ENCODE measurements at places on chromosomes 11 and 22.

GRCh38 chr11:63179432-63180041 lies 35.5 kb upstream of the SLC22A24 start:
- DNase-seq: no peak

DNA sequence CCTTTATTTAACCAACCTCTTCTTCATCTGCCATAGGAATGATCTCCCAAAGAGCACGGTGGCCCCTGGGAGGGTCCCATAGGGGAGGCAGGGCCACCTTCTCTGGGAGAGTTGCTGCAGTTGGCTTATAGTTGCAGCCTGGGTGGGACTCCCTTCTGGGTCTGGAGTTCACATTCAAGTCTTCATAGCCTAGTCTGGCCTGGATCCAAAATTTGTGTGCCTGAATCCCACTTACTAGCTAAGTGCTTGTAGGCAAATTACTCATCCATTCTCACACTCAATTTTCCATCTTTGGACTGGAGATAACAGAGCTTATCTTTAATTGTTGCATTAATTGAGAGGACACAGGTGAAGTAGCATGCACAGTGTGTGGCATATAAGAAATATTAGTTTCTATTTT lies 163.6 kb downstream of the GRIK4 start:
- DNase-seq: no peak

- DNase-seq: no peak
Measured at GRCh38 chr22:28095316-28096095, 176.4 kb upstream of the PITPNB start.

- DNase-seq: no peak
Measured at GRCh38 chr11:67541198-67541597, 18.0 kb upstream of the CABP2 start.

DNA sequence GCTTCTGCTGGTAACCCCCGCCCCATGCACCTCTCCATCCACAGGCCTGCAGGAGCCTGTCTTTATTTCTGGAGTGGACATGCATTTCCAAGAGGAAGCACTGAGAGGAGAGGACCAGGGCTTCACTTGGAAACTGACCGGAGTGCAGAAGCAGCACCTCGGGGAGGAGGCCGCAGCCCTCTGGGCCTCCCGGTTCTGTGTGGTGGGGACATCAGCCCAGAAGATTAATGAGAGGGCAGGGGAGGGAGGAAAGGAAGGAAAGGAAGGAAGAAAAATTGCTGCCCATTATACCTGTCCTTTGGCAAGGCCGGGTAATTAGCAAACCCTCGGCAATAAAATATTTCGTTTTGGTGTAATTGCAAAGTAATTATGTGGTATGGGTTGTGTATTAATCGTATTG lies 97.0 kb downstream of the TP53I11 start:
- no peak for DNase-seq

- DNase-seq: no peak
Measured at GRCh38 chr11:77201991-77202841, 74.2 kb downstream of the MYO7A start.

- DNase-seq: no peak
Measured at GRCh38 chr22:42688241-42689211, 32.1 kb downstream of the A4GALT start.

- no peak for DNase-seq
Measured at GRCh38 chr11:12512826-12513395, 135.5 kb downstream of the PARVA start.

DNA sequence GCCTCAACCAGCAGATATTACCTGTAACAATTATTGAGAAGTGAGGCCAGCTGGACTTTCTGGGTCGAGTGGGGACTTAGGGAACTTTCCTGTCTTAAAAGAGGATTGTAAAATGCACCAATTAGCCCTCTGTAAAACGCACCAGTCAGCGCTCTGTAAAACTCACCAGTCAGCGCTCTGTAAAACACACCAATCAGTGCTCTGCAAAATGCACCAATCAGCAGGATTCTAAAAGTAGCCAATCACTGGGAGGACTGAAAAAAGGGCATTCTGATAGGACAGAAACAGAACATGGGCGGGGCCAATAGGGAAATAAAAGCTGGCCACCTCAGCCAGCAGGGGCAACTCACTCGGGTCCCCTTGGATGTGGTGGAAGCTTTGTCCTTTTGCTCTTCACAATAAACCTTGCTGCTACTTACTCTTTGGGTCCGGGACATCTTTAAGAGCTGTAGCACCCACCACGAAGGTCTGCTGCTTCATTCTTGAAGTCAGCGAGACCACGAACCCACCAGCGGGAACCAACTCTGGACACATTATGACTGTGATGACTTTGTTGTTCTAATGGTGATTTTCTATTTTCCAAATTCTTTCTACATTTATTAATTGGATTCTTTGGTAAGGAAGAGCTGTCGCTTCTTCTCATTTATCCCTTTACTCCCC lies 40.2 kb upstream of the FGF3 start:
- no peak for DNase-seq

- DNase-seq: no peak
Measured at GRCh38 chr11:46335890-46336562, 11.2 kb upstream of the DGKZ start.

DNA sequence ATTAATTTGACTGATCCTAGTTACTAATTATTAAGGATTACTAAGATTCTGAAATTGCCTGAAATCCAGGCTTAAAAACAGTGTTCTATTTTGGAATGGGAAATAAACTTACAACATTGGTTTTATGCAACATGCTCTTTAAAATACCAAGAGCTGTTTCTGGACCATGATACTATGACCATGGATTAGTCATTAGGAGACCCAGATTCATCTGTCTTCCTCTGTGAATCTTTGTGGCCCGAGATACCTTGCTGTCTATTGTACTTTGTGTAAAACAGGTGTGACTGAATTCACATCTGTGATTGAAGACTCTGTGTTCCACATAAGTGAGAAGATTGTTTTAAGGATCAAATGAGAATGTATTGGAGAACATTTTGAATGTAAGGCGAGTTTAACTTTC lies 98.8 kb downstream of the HSD17B12 start:
- DNase-seq: no peak

DNA sequence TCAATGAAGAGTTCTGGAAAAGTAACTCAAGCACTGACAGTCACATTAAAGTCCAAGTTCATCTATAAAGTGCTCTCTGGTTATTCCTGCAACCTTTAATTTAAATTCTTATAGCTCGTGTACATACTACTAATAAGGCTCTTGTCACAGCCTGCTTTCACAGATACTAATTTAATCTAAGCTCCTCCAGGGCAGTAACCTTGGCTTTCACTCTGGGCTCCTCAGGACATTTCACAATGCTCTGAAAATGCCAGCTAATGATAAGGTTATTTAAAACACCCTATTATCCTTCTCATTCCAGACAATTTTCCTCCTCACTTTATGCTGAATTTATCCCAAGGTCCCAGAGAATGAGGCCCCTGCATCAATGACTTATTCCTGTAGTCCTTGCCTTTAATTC lies 242.7 kb upstream of the CCDC90B start:
- DNase-seq: no peak

DNA sequence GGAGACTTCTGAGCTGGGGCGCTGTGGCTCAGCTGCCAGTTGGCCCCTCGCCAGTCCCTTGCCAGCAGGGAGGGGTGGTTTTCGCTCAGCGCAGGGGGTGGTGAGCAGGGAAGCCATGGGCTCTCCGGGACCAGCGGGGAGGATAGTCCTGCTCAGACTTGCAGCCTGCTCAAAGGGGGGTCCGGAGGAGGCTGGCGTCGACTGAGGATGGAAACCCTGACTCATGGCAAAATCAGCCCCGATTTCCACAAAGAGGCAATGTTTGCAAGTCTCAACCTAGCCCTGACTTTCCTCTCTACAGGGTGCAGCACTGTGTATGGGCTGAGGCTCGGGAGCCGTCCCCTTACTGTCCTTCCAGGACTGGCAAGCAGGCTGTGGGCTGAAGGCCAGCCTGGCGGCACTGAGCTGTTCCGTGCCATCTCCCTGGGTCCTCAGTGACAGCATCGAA lies 35.1 kb downstream of the FBLN1 start:
- DNase-seq: no peak

DNA sequence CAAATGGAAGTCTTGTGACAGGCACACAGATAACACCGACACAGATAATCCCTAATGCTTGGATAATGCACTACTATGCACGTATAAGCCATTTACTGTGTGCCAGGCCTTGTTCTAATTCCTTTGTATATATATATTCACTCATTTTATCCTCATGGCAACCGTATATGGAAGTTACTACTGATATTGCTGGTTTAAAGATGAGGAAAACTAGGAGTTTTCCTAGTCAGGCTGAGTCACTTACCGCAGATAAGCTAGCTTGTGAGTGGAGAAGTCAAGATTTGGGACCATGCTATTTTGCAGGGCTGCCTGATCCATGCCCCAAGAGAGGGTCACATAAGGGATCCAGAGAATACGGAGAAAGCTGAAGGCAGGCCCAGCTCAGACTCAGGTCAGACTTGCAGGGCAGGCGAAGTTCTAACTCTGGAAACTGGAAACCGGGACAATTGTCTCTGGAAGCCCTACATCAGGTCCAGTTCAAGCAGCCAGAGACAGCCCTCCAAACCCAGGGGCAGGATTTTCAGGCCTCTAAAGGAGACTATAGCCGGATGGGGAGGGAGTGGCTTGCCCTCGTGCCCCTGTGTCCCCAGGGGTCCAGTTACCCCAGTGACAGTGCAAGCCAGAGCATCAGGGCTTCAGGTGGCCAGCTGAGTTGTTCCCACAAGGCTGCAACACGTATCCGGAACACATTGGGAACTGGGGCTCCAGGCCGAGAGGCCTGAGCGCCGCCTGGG lies 534.8 kb downstream of the INSC start:
- DNase-seq: no peak

Measured in stimulated activated CD4-positive, alpha-beta T cell treated with anti-CD3 and anti-CD28 coated beads, Interleukin-2, amount 100 ng/mL, for 24 hours (primary cell).